Left lung (tissue), 14 donors: ENCODE measurements at places on chromosomes 5 and 9.
A peak's percentile ranks its signal among the peaks of the same experiment; 100 is the strongest.

DNA sequence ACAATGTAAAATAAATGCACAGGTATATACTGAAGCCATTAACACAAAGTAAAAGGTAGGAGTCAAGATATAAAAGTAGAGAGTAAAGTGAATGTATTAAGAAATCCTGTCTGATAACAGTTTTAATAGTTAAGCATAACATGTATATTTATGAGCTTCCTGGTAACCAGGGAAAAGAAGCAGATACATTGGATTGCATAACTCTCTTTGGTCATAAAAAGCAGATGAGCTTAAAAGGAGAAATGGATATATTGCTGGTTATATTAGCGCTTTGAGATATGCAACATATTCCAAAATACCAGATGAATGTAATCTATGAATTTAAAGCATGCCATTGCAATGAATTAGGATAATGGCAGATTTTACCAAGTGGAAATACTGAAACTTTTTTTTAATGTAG is 6.2 kb upstream of the TNFSF8 start:
- DNase-seq = no peak

DNA sequence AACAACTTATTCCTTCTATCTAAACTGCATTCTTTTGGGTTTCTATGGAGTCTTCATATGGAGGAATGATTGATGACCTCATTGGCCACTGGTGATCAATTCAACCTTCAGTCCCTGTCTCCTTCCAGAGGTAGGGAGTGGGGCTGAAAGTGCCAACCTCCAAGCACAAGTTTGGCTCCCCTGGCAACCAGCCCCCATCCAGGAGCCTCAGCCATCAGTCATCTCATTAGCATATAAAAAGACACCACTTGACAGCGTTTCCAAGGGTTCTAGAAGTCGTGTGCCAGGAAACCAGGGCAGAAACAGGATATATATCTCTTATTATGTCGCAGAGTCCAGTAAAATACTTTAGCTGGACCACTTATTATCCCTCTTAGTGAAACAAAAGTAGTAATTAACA is 9.8 kb downstream of the SLC31A2 start:
- DNase-seq = no peak

- DNase-seq = no peak
Observed at GRCh38 chr5:133830911-133831310, 137.5 kb downstream of the C5orf15 start.

DNA sequence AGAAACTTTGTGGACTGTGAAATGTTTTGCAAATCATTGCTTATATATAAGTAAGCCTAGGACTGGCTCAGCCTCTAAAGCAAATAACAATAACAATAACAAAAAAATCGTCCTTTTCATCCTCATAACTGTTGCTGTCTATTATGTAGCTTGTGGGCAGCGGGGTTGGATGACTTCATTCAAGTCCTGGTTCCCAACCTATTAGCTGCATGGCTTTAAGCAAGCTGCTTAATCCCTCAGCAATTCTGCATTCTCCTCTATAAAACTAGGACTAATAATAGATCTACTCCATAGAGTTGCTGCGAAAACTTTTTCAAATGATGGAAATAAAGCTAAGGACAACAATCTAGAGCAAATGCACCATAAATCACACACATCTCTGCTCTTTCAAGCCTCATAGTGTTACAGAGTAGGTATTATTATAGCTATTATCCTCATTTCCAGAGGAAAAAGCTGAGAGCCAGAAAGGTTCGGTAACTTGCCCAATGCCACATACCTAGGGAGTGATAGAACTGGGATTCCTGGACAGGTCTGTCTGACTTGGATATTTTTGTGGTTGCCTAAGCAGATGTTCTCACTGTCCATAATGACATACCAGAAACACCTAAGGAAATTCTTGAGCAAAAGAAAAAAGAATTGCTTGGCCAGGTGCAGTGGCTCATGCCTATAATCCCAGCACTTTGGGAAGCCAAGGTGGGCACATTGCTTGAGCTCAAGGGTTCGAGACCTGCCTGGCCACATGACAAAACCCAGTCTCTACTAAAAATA is 98.8 kb upstream of the ADRA1B start:
- no peak for DNase-seq

DNA sequence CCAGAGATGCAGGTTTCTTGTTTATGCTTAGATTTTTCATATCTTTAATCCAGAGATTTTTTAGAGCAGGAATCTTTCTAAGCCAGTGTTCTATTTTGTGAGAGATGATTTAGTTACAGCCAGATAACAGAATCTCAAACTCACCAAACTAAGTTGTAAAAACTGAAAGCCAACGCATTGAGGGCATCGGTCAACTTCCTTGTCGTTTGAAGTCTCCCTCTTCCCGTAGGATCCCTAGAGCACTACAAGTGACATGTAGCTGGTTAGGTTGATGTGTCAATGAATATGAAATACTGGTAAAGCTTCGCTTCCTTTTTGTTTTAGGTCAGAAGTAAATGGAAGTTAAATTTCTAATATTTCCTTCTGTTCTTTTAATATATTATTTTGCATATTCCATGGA is 139.6 kb downstream of the YIPF5 start:
- no peak for DNase-seq

DNA sequence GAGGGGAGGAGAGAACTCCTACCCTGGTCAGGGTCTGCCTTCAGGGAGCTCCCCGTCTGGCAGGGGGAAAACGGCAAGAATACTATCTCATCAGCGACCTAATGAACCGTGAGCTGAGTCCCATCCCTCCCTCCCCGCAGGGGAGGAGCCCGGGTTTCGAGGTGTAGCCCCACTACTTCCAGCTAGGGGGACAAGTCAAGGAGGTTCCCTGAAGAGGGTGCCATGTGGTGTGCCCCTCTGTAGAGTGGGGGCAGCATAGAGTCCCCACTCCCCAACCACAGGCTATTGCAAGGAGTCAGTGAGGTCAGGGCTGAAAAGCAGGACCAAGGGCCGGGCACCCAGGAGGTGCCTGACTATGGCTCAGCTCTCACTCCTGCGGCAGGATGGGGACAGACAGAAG is 50.9 kb upstream of the RXRA start:
- DNase-seq = no peak

DNA sequence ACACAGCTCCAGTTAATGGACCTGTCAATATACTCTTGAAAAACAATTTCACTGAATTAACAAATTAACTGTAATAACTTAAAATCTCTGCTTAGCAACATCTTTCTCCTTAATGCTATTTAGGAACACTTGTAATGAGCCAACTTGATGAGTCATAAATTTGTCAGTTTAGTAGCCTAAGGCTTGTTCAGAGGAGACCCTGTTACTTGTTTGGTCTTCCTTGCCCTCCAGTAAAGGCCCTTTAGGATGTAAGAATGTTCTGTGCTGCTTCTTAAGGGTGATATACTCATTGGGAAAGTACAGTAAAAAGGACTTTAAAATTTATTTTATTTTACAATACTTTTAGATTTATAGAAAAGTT is 11.4 kb upstream of the MATR3 start:
- no peak for DNase-seq

- no peak for DNase-seq
Observed at GRCh38 chr5:124644138-124644537, 102.3 kb downstream of the ZNF608 start.

DNA sequence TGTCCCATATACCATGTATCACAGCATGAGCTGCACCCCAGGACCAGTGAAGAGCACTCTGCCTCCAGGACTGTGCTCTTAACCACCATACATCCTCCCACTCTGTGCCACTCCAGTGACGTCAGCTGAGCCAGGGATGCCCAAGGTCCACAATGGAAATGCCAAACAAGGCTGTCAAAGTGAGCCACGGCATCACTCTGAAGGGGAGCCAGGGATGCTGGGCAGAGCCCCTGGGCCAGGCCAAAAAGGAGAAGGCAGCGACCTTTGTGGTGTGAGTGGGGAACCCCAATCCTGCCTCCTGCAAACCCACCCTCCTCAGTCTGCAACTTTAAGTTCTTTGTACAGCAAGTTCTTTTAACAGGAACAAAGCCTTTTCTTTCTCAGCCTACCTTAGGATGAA is 242.7 kb downstream of the SYK start:
- DNase-seq = no peak

DNA sequence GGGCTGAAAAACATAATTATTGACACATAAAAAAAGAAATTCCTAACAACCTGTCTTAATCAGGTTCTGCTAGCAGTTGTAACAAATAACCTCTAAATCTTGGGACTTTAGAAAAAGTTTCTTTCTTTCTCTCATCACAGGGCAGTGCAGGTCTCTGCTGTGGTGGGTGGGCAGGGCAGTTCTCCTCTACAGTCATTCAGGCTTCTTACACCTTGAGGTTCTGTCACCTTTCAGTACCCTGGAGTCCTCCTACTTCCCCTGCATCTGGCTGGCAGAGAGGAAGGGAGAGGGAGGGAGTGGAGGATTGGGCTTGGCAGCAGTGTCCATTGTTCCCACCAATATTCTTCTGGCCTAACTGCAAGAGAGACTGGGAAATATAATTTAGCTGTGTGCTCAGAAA is 112.2 kb upstream of the ANKRD55 start:
- DNase-seq = no peak

GRCh38 chr5:570446-570845 is 41.7 kb upstream of the CEP72 start:
- DNase-seq = no peak

- DNase-seq = no peak
Observed at GRCh38 chr5:131171276-131171810, 599 bp downstream of the LYRM7 start.

DNA sequence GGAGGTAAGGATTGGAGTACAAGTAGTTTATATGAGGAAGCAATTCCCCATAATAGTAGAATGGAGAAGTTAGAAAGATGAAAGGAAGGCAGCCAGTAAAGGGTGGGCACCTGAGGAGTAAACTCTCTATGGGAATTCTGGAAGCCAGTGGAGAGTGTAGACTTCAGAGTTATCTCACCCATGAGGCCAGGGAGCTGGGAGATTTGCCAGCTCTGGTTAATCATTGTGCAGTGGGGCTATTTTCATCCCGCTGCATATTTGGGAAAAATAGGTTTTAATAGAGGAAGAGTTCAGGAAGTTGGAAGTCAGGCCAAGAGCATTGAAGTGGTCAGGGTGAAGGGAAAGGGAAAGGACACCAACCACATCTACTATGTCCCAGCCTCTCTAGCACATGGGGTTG is 242.3 kb upstream of the BRINP1 start:
- no peak for DNase-seq

DNA sequence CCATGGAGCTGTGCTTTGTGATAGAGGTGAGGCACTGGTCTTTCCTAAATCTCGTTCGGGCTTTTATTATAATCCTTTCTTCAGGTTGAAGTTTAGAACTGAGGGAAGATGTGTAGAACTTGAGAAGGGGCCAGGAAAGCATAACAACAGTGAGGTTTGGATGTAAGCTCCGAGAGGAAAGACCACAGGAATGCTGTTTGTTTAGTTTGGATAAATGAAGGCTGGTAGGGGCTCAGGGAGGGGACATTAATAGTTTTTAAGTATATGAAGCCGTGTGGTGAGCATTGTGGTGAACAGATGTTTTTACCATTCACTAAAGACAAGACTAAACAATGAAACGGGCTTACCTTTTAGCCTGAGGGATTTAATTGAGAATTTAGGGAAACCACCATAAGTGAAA is 130.8 kb downstream of the ARHGAP26 start:
- DNase-seq = no peak

GRCh38 chr5:157283434-157283833 is 17.5 kb downstream of the CYFIP2 start:
- no peak for DNase-seq

DNA sequence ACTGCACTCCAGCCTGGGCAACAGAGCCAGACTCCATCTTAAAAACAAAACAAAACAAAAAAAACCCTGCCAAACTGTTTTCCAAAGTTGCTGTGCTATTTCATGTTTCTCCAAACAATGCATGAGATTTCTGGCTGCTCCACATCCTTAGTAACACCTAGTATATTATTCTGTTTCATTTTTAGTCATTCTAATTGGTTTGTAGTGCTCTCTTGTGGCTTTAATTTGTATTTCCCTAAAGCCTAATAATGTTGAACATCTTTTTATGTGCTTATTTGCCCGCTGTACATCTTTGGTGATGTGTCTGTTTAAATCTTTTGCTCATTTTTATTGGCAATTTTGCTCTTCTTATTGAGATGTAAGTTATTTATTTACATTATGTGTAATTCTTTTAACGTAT is 18.4 kb upstream of the TTC1 start:
- DNase-seq = no peak

- no peak for DNase-seq
Observed at GRCh38 chr9:75023846-75024245, 4.2 kb downstream of the CARNMT1 start.

DNA sequence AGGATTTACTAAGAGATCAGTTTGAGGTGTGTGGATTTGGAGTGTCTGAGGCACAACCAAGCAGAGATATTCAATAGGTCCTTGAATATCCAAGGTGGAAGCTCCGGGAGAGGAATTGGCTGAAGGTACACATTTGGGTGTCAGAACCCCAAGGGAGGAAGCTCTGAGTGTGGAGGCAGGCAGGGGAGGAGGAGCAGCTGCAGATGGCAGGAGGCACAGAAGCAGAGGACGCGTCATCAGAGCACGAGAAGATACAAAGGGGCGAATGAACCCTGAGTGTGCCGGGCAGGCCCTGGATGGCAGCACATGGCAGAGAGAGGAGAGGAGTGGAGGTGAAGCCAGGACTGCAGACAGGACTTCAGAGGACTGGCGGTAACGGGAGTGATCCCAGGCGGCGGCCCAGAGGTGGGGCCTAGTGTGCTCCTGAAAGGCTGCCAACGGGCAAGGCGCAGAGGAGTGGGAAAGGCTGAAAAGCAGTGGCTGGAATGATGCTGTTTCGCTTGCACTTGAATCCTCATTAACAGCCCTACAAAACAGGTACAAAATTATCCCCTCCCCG is 179.8 kb downstream of the FANCC start:
- no peak for DNase-seq

DNA sequence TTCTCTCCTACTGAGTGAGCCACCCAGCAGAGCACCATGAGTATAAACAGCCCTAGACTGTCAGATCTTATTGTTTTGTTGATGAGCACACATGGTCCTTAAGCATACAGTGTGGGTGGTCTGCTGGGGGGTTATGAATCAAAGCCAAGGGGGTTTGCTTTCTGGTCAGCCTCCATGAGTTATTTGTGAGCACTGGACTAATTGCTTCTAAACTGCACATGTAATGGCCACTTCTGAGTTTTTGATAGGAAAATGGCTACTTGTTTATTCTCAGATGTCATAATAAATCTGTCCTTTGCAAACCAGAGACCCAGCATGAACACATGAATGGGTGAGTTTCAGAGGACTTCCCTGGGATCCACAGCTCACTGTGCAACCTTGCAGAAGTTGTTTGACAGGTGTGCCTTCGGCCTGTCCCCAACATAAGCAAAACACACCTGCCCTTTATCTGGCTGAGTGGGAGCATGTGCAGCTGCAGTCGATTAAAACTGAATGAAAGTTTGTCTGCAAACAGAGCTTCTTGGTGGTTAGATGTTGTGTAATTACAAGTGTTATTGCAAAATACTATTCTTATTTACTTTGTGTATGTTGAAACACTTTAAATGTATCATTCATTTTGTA is 35.9 kb downstream of the MAMDC2 start:
- peak; percentile 82 for DNase-seq

GRCh38 chr5:158559066-158559465 is 540.6 kb downstream of the EBF1 start:
- DNase-seq = no peak

GRCh38 chr5:174789596-174789995 is 65.2 kb downstream of the MSX2 start:
- no peak for DNase-seq

GRCh38 chr5:180395540-180396274 is 42.6 kb upstream of the GFPT2 start:
- no peak for DNase-seq
